ENCODE measurements at places on chromosomes 11 and 22. TPM values are rescaled to one million over a fixed set of nuclear protein-coding genes. Genes with fewer than 3 reads are reported as not detected.
A peak's percentile ranks its signal among the peaks of the same experiment; 100 is the strongest.

GUCD1 gene
- total RNA-seq: 166 TPM

HOATZ gene
- not detected for total RNA-seq

HBG2 gene
- total RNA-seq: not detected

PLCB3 gene
- total RNA-seq: 66.5 TPM

IL18 gene
- total RNA-seq: 1.6 TPM

APOBEC3A gene
- total RNA-seq: not detected

SAA4 gene
- total RNA-seq: not detected

DNA sequence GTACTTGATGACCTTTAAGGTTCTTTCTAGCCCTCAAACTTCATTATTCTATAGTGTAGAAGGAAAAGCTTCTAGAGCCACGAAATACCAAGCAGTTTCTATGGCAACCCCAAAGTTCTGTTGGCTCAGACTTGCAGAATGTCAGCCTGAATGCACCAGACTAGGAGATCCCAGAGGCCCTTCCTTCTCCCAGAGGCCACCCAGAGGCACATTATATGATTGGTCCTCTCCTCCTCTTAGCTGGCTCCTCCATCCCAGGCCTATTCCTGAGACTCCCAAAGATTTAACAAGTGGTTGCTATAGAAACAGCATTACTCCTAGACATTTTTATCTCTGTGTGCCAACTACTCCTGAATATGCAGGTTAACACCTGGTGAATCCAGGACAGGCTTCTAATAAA, 69.2 kb upstream of the CCDC90B start:
- DNase-seq: no peak

DNA sequence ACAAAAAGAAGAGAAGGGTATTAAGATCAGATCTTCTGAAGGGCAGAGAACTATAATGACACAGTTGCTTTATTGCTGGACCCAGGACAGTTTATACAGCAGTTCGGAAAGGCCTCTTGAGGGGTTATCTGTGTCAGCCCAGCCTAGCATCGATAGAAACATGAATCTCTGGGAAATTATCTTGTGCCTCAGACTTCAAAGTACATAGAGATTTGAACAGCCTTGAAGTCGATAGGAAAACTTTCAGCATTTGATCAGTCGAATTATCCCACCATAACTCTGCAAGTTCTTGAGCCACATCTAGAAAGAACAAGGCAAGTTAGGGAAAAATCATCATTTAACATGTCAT, 2.5 kb upstream of the LMO2 start:
- DNase-seq: no peak

GRCh38 chr11:19093976-19094375, 23.0 kb upstream of the ZDHHC13 start:
- DNase-seq: peak; percentile 21

GRCh38 chr11:108787105-108787504, 122.2 kb downstream of the DDX10 start:
- DNase-seq: no peak

DNA sequence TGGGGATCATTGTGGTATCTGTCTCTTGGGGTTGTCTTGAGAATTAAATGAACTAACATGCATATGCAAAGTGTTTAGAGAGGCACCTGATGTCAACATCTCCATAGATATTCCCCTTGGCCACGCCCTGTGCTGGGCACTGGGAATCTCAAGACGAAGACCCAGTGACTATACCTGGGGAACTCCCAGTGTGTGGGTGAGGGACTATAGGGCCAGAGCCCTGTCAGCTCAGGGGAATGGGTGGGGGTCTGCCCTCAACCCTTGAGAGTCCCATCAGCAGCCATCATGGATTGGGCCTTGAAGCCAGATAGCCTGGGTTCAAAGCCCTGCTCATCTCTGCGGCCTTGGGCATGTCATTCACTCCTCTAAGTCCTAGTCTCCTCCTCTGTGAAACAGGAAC, 21.6 kb upstream of the LMO1 start:
- DNase-seq: no peak

DNA sequence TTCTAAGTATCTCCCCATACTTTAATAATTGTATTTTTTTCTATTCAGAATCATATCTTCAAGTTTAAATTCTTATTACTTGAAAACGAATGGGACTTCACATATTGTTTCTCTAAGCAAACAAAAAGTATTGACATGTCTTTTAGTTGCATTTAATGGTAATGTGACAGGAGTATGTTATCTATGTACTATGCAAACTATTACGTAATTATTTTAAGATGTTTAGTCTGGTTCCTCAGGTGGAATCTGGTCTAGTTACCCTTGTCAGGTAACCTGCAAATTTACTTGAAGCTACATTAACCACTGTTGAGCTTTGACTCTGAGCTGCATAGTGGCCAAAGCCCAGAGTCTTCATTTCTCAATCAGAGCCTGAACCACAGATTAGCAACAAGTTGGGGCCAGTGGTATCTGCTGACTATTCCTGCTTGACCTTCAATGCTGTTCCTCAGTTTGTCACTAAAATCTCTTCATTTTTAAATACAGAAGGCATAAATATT, 110.6 kb downstream of the ATM start:
- no peak for DNase-seq

DNA sequence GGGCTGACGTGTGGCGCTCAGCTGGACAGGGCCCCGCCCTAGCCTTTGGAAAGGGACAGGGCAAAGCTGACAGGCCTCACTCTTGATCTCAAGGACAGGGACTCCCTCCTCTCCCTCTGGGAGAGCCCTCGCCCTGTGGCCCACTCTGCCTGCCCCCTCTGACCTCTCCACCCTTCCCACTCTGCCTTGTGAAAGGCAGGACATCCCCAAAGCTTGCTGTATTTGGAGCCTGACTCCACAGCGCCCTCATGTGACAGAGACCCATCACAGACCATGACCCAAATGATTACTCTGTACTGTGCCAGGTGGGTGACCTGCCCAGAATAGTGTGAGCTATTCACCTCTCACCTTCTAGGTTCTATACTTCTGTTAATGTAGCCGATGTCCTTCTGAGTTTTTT, 18.8 kb downstream of the P2RY2 start:
- peak; percentile 34 for DNase-seq

DNA sequence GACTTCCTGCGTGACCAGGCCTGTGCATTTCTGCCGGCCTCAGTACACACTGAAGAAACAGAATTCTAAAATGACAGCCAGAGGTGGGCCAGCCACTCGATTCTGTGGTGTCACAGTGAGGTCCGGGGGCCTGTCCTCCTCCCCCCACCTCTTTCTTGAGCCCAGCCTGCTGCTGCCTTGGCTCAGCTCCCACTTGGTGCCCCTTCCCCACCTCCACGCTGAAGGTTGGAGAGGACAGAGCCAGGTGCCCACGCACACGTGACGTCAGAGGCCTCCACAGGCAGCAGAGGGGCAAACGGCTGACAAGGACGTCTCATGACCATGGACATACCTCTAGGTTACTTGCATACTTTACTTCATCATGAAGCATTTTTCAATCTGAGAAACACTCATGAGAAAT, 78.0 kb upstream of the SHANK2 start:
- no peak for DNase-seq

GRCh38 chr11:86574493-86575207, 97.8 kb downstream of the ME3 start:
- no peak for DNase-seq

DNA sequence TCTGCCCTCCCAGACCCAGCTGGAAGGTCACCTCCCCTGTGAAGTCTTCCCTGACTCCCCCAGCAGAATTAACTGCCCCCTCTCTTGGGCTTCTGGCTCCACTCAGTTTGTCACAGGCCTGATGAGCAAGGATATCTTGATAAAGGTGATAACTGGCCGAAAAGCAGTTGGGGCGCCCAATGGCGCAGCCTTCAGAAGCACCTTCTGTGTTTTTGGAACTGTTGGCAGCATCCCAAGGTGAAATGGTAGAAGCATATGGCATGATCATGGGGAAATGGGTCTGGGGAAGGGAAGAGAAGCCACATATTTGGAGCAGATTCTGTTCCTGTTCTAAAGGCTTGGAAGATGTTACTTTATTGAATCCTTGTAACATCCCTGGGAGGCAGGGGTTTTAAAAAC, 2.8 kb upstream of the TAB1 start:
- no peak for DNase-seq

- DNase-seq: no peak
These were observed 112.4 kb upstream of the SERPIND1 start for GRCh38 chr22:20661473-20661872.

GRCh38 chr11:59668188-59668949, 468 bp downstream of the PATL1 start:
- DNase-seq: peak; percentile 63

DNA sequence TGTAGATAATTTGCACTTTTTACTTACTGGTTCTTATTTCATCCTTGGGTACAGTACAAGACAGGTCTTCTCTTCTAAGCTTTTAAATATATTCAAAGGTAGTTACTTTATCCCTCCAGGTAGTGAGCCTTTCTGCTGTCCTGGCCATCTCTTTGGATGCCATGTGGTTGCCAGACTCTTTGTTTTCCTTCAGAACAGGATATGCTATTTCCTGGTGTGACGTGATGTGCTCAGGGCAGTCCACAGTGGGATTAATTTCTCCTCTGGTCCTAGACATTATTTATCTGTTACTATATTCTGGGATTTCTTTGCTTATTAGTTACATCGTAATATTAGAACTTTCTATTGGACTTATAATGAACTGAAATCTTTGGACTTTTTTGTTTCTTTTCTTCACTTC, 63.7 kb downstream of the PPP6R3 start:
- no peak for DNase-seq

GRCh38 chr11:6156628-6157359, 13.3 kb downstream of the OR52B2 start:
- no peak for DNase-seq
